ENCODE measurements at places on chromosomes 16 and 17.

DNA sequence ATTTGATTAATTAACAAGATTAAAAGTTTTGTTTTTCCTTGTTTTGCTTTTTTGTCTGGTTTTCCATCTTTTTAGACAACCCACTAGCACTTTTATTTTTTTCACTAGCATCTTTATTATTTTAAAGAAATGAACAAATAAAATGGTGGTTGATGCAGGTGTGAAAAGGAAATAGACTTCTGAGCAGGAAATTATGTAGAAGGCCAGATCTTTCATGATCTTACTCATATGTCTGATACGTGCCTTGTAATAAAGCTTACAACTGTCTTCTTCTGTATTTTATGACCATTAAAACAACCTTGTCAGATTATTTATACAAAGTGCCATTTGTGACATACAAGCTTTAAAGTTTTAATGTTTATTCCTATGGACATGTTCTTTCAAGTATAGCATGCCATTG lies 6.3 kb downstream of the SLFN12L start:
- DNase-seq = no peak

GRCh38 chr16:67649494-67649931 lies 4.6 kb downstream of the CARMIL2 start:
- DNase-seq = no peak

- no peak for DNase-seq
Measured at GRCh38 chr17:21149621-21150020, 22.9 kb downstream of the DHRS7B start.

- no peak for DNase-seq
Measured at GRCh38 chr17:66025551-66025950, 166.4 kb downstream of the CEP112 start.

DNA sequence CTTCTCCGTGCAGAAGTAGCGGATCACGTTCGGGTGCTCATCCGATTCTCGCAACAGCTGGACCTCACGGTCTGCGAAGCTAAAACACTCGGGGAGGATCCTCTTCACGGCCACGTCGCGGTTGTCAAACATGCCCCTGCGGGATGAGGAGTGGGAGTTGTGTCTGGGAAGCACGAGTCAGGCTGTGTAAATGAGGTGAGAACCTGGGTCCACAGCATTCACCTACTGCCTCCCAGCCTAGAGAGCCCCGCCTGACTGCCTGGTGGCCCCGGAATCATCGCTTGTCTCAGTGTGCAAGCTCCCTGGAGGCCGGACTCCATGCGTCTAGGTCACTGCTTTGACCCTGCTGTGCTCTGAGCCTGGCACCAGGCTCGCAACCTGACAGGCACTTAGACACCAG lies 33.9 kb upstream of the ICAM2 start:
- DNase-seq = no peak

DNA sequence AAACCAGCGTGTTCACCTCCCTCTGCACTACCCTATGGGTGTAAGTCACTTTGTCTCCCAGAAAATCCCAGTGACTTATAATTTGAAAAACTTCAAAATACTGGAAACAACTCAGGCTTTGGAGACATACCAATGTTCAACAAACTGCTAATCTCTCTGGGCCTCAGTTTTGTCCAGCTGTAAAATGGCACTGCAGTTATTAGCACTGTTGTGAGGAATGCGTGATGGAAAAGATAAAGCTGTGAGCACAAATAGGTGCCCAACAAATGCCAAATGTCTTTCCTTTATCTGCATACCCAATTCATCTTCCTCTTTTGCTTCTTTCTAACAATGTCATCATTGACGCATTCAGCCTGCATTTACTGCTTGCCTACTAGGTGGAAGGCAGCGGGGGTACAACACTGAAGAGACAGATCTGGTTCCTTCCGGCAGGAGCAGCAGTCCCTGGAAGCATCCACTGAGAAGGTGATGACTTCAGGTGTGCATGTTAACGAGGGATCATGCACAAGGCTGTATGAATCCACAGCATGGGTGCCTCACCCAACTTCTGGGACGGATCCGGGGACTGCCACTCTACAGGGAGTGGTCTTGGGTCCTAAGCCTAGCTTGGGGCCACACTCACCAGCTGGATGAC lies 63.4 kb downstream of the CYTH1 start:
- no peak for DNase-seq

DNA sequence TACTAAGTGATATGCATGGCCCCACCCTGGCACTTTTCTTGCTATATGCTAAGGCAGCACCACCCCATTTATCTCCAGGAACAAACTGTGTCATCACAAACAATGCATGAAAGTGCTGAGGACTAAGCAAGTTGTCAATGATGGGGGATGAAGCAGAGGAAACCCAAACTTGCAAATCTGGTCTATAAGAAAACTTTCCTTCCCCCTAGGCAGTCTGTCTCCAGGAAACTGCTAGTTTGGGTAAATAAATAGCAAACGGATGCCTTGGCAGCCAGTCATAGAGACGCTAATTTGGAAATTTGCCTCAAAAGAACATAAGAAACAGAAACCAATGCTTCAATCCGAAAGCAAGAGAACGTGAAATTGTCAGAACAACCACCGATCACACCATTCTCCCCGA lies 5.6 kb upstream of the HSBP1 start:
- no peak for DNase-seq

- no peak for DNase-seq
Measured at GRCh38 chr16:30691907-30692306, 7.1 kb upstream of the SRCAP start.

DNA sequence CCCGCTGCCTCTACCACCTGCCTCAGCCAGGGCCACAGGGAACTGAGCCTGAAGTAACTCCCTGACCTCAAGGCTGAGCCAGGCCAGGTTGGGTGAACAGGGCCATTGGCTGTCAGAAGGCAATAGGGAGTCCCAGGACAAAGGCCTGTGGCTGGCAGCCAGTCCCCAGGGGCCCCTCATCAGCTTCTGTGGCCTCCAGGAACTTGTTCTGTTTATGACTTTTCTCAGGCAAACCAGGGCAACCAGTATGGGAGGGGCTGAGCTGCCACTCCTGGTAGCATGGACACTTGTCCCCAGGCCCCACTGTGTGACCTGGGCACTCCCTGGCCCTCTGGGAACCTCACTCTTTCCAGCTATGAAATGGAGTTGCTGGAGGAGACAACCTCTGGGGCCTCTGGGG lies 40.1 kb downstream of the CPNE2 start:
- DNase-seq = no peak

GRCh38 chr16:69326172-69326873 lies 4.1 kb downstream of the PDF start:
- no peak for DNase-seq

DNA sequence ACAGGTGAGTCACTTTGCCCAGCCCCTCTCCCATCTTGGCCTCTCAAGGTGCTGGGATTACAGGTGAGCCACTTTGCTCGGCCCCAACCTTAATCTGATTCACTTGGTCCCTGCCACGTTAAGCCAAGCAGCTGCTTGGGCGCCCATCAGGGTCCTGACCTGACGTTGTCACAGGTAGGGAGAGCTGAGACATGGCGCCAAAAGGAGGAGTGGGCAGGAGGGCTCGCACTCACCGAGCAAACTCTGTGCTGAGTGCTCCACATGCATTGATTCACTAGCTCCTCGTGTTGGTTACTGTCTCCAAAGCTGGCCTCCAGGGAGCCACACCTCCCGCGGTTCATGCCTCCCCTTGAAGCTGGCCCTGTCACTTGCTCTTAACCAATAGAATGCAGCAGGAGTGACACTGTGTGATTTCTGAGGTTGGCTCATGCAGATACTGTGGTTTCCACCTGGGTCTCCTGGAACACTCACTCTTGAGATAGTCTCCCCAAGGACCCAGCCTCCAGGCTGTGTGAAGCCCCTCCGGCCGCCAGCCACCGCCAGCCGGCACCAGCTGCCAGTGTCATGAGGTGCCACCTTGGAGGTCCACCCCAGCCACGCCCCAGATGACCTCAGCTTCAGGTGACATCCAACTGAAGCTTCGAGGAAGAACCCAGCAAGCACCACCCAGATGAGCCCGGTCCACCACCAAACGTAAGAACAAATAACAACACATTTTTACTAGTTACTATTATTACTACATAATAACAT lies 223.0 kb downstream of the GSG1L start:
- no peak for DNase-seq

- no peak for DNase-seq
Measured at GRCh38 chr16:79776243-79776847, 175.8 kb upstream of the MAF start.

DNA sequence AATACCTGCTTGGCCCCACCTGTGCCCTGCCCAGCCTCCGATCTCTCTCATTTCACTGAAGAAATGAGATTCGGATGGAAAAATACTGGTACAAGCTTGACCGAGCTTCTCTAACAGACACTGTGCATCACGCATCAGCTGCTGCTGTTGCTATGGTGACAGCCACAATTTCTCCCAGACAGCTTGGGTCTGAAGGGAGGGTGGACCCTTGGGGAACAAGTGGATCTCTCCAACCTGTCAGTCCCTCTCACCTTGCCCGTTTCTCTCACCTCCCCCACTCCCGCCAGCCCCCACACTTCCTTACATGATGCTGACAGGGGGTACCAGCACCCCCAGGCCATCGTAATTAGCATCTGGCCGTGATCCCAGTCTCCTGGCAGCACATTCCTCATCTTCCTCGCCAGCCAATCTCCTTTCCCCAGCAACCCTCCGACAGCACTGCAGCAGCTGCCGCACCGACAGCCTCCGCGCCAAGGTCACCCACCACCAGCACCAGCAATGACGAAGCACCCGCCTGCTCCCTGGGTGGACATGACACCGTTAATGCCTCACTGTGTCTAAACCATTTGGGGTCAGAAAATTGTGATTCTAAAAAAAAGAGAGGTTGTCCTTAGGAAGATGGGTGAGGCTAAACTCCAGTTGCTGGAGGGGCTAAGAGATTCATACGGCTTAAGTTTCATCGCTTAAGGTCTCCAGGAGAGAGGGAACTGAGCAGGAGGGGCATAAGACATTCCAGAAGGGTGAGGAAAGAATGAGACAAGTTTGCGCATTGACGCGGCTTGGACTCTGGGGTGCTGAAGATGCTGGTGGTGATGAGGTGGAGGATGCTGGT lies 58.6 kb upstream of the TNRC6A start:
- no peak for DNase-seq

GRCh38 chr16:3578121-3578520 lies 918 bp upstream of the NLRC3 start:
- DNase-seq = no peak

GRCh38 chr16:78490431-78490830 lies 391.0 kb downstream of the WWOX start:
- DNase-seq = no peak

- no peak for DNase-seq
Measured at GRCh38 chr16:84950906-84951305, 60.4 kb downstream of the ZDHHC7 start.

GRCh38 chr16:49545741-49546448 lies 172.3 kb downstream of the C16orf78 start:
- DNase-seq = no peak

DNA sequence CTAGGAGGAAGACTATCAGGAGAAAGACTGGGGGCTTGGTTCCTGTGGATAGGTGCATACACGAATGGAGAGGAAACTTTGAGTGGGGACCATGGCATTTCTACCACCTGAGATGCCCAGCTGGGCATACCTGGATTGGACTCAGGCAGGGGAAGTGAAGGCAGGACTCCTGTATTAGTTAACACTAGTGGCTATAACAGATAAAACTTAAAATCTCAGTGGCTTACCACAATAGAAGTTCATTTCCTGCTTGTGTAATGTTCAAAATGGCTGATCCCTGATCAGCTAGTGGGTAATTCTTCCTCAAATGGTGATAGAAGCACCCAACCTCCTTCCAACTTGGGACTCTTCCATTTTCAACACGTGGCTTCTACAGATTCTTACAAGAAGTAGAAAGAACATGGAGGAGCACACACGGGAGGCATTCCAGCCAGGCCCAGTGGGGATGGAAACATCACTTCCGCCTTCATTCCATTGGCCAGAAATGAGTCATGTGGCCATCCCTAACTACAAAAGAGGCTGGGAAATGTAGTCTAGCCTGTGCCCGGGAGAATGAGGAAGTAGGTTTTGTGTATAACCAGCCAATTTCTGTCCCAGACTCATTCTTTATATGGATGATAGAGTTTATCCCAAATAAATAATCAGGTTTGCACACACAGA lies 112.1 kb downstream of the UTP18 start:
- DNase-seq = no peak

- DNase-seq = no peak
Measured at GRCh38 chr16:17938546-17938945, 398.0 kb downstream of the NPIPA8 start.

DNA sequence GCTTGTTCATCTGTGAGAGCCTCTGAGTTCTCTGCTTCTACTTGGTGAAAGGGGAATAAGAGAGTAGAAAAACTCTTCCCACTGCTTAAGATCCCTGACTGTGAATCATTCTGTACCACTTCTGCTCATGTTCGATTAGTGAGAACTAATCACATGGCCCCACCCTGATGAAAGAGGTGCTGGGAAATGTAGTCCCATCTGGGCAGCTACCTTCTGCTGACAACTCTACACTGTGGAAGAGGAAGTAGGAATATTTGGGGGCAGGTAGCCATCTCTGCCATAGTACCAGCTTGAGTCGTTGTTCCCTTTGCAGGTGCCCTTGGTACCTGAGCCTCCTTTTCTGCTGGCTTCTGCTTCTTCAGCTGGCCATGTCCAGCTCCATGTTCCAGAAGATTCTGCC lies 29.9 kb downstream of the NKD1 start:
- no peak for DNase-seq

- DNase-seq = no peak
Measured at GRCh38 chr17:7951143-7951792, 19.3 kb downstream of the CNTROB start.

GRCh38 chr16:82300374-82300951 lies 130.4 kb upstream of the MPHOSPH6 start:
- DNase-seq = no peak

DNA sequence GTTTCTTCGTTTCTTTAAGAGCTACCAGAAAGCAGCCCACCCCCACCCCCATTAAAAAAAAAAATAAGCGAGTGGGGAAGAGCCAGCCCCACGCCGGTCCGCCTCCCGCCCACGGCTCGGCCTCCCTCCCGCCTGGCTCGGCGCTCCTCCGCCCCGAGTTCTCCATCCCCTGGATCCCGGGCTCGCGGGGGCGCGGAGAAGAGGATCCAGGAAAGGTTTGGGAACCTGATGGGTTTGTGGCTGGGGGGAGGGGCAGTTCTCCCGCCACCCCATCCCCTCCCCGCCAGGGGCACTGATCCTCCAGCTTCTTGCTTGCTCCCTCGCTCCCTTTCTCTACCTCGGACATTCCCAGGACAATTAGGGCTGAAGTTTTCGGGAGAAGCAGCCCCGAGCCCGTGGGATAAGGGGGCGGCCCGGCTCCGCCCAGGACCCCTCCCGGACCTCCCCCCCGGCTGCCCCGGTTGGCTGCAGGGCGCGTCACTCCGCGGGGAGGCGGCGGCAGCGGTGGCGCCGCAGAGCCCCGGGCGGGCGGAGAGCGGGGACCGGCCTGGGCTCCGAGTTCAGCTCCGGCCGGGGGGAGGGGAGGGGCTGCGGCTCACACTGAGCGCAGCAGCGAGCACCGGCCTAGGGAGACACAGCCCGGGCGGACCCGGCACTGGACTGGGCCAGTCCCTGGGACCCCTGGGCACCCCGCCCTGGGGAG lies 1.0 kb upstream of the SALL1 start:
- DNase-seq = no peak

DNA sequence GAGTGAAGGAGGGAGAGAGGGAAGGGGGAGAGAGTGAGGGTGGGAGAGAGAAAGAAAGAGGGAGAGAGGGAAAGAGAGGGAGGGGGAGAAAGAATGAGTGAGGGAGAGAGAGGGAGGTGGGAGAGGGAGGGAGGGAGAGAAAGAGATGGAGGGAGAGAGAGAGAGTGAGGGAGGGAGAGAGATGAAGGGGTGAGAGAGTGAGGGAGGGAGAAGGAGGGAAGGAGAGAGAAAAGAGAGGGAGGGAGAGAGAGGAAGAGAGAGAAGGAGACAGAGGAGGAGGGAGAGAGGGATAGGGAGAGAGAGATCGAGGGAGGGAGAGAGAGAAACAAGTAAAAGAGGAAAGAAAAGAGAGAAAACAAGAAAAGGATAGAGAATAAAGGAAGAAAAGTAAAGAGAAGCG lies 225.7 kb downstream of the SHISA9 start:
- DNase-seq = no peak

All from omental fat pad (tissue), 4 donors.